ENCODE measurements at places on chromosomes 12 and 14. TPM values are rescaled to one million over a fixed set of nuclear protein-coding genes. Genes with fewer than 3 reads are reported as not detected.

GRCh38 chr12:132566516-132567131 is 43.8 kb downstream of the LRCOL1 start:
- DNase-seq, result no peak

DNA sequence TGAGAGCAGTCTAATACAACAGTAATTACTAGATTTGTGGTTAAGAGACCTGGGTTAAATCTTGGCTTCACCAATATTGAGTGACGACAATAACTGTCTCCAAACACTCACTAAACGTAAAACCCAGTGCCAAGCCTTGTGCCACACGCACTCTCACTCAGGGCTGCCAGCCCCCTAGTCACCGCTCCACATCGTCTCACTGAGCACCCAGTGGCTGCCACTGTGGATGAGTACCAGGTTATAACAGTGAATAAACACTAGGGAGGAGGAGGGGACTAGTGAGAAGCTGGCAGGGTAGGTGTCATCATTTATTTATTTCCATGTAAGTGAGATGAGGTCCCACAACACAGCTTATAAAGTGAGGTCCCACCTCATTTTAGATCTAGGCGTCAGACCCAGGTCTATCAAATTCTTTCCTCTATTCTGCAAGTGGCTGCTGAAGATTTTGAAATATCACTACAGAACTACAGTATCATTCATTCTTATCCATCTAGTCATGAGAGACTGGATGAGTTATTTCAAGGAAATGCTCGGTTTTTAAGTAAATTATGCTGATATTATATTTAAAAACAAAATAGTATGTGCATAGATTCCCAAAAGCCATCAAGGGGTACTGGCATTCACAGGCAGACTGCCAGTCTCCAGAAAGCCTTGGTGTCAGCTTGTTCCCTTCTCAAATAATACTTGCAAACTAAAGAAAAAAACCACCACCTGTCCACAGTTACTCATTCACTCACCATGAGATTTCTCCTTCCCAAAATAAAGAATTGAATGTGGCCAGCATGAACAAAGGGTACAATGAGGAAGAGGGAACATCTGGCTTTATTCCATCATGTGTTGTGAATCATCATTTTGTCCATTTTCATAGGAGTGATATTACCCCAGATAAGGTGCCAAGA is 84.0 kb downstream of the PTPN21 start:
- no peak for DNase-seq

DNA sequence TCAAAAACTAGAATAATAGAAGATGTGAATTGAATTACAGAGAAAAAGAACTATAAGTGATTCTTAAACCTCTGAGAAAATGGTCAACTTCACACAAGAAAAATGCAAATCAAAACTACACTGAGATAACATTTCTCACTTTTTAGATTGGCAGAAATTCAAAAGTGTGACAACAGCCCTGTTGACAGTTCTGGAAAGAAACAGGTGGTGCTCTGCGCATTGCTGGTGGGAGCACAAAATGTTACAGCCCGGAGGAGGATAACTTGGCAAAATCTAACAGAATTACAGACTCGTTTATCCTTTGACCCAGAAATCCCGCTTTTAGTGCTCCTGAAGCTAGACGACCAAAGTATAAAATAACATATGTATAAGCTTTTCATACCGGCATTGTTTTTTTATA is 222.5 kb upstream of the CNTN1 start:
- no peak for DNase-seq

GRCh38 chr12:91948504-91948903 is 197.1 kb downstream of the BTG1 start:
- no peak for DNase-seq

- no peak for DNase-seq
These were observed 112.6 kb upstream of the TMCC3 start for GRCh38 chr12:94762943-94763342.

GRCh38 chr12:15584366-15585041 is 204.7 kb downstream of the EPS8 start:
- DNase-seq, result peak; percentile 19

- DNase-seq, result no peak
These were observed 942 bp downstream of the ZC2HC1C start for GRCh38 chr14:75070383-75070782.

- no peak for DNase-seq
These were observed 15.4 kb upstream of the TNS2 start for GRCh38 chr12:53034459-53034858.

DNA sequence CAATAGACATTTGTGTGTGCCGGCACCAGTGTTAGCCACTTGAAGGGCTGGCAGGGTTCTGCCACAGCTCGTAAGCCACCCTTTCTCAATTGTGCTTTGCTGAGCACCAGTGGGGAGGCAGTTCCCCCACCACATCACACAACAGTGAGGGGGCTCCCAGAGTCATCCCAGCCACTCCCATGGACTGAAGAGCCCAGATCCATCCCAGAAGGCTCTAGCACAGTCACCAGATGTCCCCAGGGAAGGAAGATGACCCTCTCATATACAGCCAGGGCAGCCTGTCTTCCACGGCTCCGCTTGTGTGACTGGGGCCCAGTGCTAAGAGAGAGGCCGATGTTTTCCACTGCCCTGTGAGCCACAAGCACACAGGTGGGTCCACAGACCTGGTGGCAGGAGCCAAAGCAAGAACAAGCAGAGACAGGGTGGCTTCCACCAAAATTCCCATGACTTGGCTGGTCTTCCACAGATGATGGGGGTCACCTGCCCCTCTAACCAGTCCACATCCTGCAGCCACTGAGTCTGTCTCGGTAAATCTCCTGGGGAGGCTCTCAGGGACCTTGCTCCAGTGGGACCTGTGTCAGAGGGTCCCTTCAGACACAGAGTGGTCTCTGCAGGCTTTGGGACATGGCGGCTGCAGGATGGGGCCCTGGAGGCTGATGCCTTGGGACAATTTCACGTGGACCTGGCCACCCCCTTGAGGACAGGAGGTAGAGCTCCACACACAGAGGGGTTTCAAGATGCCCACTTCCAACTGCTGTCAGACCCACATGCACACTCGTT is 71.9 kb upstream of the DDX11 start:
- no peak for DNase-seq

DNA sequence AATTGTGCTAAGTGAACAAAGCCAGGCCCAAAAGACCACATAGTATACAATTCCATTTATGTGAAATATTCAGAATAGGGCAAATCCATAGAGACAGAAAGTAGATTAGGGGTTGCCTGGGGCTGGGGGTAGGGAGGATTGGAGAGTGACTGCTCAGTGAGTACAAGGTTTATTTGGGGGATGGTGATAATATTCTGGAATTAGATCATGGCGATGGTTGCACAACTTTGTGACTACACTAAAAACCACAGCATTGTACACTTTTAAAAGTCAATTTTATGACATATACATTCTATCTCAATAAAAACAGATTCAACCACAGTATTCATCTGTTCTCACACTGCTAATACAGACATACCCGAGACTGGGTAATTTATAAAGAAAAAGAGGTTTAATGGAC is 68.7 kb upstream of the MAP1LC3B2 start:
- DNase-seq, result no peak

Gene SPIC
- not detected for total RNA-seq

Gene FAM181A
- not detected for total RNA-seq

Gene RNASE2
- 0.34 TPM for total RNA-seq

Gene TCTN2
- total RNA-seq, result 3.5 TPM

Gene OR4K5
- not detected for total RNA-seq
